PC-3 (cell line): ENCODE measurements at places on chromosomes 7 and 10. TPM values are rescaled to one million over a fixed set of nuclear protein-coding genes. Genes with fewer than 3 reads are reported as not detected.

Gene CAMK1D
- 1.3 and 2.1 TPM in 2 replicates for total RNA-seq

Gene TCAF1
- 12.4 and 16.9 TPM in 2 replicates for total RNA-seq

Gene POU6F2
- total RNA-seq, result not detected in 2 replicates

Gene FHIP2A
- total RNA-seq, result 3.7 and 4.6 TPM in 2 replicates

Gene FAM180A
- total RNA-seq, result not detected in 2 replicates

Gene H2BK1
- total RNA-seq, result not detected in 2 replicates

Gene STAG3
- total RNA-seq, result 0.07 and 1.2 TPM in 2 replicates

Gene CNPY1
- not detected in 2 replicates for total RNA-seq

Gene CD36
- total RNA-seq, result not detected in 2 replicates

Gene CDH23
- total RNA-seq, result not detected in 2 replicates

Gene ACSM6
- not detected in 2 replicates for total RNA-seq

Gene HMX2
- total RNA-seq, result not detected in 2 replicates

Gene HOXA10
- total RNA-seq, result 36.0 and 46.1 TPM in 2 replicates

Gene NKX2-3
- 0.07 TPM in 1 of 2 replicates, not detected in the other for total RNA-seq

Gene GDF2
- not detected in 2 replicates for total RNA-seq

Gene GRID1
- not detected in 2 replicates for total RNA-seq

Gene MOSPD3
- total RNA-seq, result 9.4 and 19.4 TPM in 2 replicates

Gene AGAP9
- 5.6 and 7.1 TPM in 2 replicates for total RNA-seq

Gene MGAM2
- total RNA-seq, result not detected in 2 replicates

Gene BTBD16
- total RNA-seq, result not detected in 2 replicates

Gene MAGI2
- 0.06 TPM in 1 of 2 replicates, not detected in the other for total RNA-seq
